ENCODE measurements at places on chromosomes 7 and 10. TPM values are rescaled to one million over a fixed set of nuclear protein-coding genes. Genes with fewer than 3 reads are reported as not detected.

Gene BAZ1B
- total RNA-seq: 61.8 TPM

Gene HOXA3
- total RNA-seq: not detected

Gene GDF2
- total RNA-seq: not detected

Gene PDZD7
- 3.5 TPM for total RNA-seq

Gene ZNF680
- 10.5 TPM for total RNA-seq

Gene DEPP1
- 0.44 TPM for total RNA-seq

Gene FAM241B
- 9.7 TPM for total RNA-seq

- no peaks in the 10 kb centered on the region for H3K4me1 ChIP-seq
- no peaks in the 10 kb centered on the region for H3K36me3 ChIP-seq
- H3K27me3 ChIP-seq: peaks cover 9% of the 10 kb centered on the region
- H3K4me3 ChIP-seq: no peak overlapping the region
Observed at GRCh38 chr10:4781955-4782354, 44.1 kb upstream of the AKR1E2 start.

GRCh38 chr10:132173185-132173584 is 13.6 kb upstream of the DPYSL4 start:
- H3K27me3 ChIP-seq: peaks cover 7% of the 10 kb centered on the region
- no peak overlapping the region for H3K27ac ChIP-seq
- no peaks in the 10 kb centered on the region for H3K4me1 ChIP-seq

DNA sequence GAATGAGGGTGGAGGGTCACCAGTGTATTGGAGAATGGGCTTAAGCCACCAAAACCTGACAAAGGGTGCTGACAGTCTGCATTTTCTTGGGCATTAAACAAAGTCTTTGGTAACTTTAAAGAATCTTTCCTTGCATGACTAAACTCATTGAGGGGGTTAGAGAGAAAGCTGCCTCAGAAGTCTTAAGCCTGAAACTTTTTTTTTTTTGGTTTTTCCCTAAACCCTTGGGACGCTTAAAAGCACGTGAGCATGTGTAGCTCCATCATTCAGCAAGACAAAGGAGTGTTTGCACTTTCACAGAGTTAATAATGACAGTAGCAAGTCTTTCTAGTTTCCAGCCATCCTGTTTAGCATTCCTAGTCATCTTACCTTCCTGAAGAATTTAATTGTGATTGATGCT is 110.7 kb downstream of the LRMDA start:
- H3K27me3 ChIP-seq: peaks cover 6% of the 10 kb centered on the region
- no peak for DNase-seq
- H3K4me3 ChIP-seq: no peak overlapping the region
- H3K4me1 ChIP-seq: no peaks in the 10 kb centered on the region
- H3K36me3 ChIP-seq: no peaks in the 10 kb centered on the region

GRCh38 chr7:70303309-70303708 is 705.0 kb downstream of the AUTS2 start:
- DNase-seq: no peak
- H3K27me3 ChIP-seq: no peaks in the 10 kb centered on the region
- no peak overlapping the region for H3K27ac ChIP-seq
- no peak overlapping the region for H3K4me3 ChIP-seq

- H3K4me1 ChIP-seq: peaks cover 21% of the 10 kb centered on the region
- no peaks in the 10 kb centered on the region for H3K27me3 ChIP-seq
- peak overlapping the region; percentile 79 for H3K27ac ChIP-seq
- H3K4me3 ChIP-seq: peak overlapping the region; percentile 32
- peak; percentile 57 for DNase-seq
- no peaks in the 10 kb centered on the region for H3K36me3 ChIP-seq
Observed at GRCh38 chr10:77837248-77837924, 89.2 kb downstream of the DLG5 start.

- no peaks in the 10 kb centered on the region for H3K4me1 ChIP-seq
- H3K27me3 ChIP-seq: no peaks in the 10 kb centered on the region
- DNase-seq: no peak
- H3K4me3 ChIP-seq: no peak overlapping the region
- no peaks in the 10 kb centered on the region for H3K36me3 ChIP-seq
Observed at GRCh38 chr7:124550036-124550435, 215.6 kb downstream of the GPR37 start.

GRCh38 chr10:125999694-126000093 is 103.3 kb downstream of the FANK1 start:
- peak overlapping the region; percentile 97 for H3K4me3 ChIP-seq
- H3K27me3 ChIP-seq: no peaks in the 10 kb centered on the region
- peak overlapping the region; percentile 81 for H3K27ac ChIP-seq
- H3K4me1 ChIP-seq: peaks cover 37% of the 10 kb centered on the region
- no peak for DNase-seq

- H3K27me3 ChIP-seq: no peaks in the 10 kb centered on the region
- no peak overlapping the region for H3K4me3 ChIP-seq
- no peak for DNase-seq
- no peak overlapping the region for H3K27ac ChIP-seq
- H3K36me3 ChIP-seq: no peaks in the 10 kb centered on the region
Observed at GRCh38 chr7:47408675-47409074, 173.2 kb downstream of the TNS3 start.

- H3K27me3 ChIP-seq: no peaks in the 10 kb centered on the region
- no peaks in the 10 kb centered on the region for H3K36me3 ChIP-seq
- H3K27ac ChIP-seq: no peak overlapping the region
- no peaks in the 10 kb centered on the region for H3K4me1 ChIP-seq
- no peak overlapping the region for H3K4me3 ChIP-seq
Observed at GRCh38 chr7:27579565-27579964, 83.1 kb downstream of the HIBADH start.

- peaks cover 27% of the 10 kb centered on the region for H3K4me1 ChIP-seq
- no peak for DNase-seq
- H3K4me3 ChIP-seq: peak overlapping the region; percentile 83
- H3K27me3 ChIP-seq: no peaks in the 10 kb centered on the region
Observed at GRCh38 chr10:92291616-92291865, 574 bp downstream of the MARCHF5 start.

GRCh38 chr10:3942937-3943489 is 158.0 kb upstream of the KLF6 start:
- no peak for DNase-seq
- no peaks in the 10 kb centered on the region for H3K36me3 ChIP-seq
- no peak overlapping the region for H3K27ac ChIP-seq
- H3K27me3 ChIP-seq: no peaks in the 10 kb centered on the region
- H3K4me3 ChIP-seq: no peak overlapping the region

- no peak for DNase-seq
- no peaks in the 10 kb centered on the region for H3K4me1 ChIP-seq
- H3K27ac ChIP-seq: no peak overlapping the region
Observed at GRCh38 chr10:28387140-28387539, 84.3 kb upstream of the MPP7 start.

DNA sequence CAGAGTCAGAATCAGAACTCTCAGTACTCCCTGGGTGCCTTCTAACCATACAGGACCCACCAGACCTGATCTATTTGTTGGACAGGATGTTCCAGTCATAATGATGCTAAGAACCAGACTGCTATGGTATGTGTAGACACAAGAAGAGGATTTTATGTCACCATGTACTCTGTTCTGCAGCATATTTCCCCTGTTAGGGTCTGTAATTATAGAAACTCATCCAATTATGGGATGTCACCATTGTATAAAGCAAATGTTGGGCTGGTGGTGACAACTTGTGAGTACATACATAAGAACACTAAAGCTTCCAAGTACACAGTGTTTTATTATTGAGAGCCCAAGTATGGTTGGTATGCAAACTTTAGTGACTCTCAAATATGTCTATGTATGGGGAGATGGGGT is 67.1 kb upstream of the AGBL3 start:
- H3K27me3 ChIP-seq: no peaks in the 10 kb centered on the region
- H3K27ac ChIP-seq: no peak overlapping the region
- no peaks in the 10 kb centered on the region for H3K4me1 ChIP-seq
- no peak for DNase-seq
- no peaks in the 10 kb centered on the region for H3K36me3 ChIP-seq
- no peak overlapping the region for H3K4me3 ChIP-seq
